ENCODE measurements at places on chromosomes 11 and 22.

DNA sequence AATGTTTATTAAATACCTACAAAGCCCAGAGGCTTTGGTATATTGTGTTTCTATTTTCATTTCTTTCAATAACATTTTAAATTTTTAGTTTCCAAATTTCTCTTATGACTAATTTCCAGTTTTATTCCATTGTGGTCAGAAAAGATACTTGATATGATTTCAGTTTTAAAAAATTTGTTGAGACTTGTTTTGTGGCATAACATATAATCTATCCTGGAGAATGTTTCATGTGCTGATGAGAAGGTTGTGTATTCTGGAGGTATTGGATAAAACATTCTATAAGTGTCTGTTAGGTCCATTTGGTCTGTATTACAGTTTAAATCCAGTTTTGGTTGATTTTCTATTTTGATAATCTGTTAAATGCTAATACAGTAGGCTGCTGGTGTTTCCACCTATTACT, 9.8 kb upstream of the RAG1 start:
- DNase-seq: no peak

GRCh38 chr11:44608651-44608990, 43.2 kb downstream of the CD82 start:
- DNase-seq: no peak

GRCh38 chr11:12693479-12694182, 19.4 kb downstream of the TEAD1 start:
- DNase-seq: no peak

DNA sequence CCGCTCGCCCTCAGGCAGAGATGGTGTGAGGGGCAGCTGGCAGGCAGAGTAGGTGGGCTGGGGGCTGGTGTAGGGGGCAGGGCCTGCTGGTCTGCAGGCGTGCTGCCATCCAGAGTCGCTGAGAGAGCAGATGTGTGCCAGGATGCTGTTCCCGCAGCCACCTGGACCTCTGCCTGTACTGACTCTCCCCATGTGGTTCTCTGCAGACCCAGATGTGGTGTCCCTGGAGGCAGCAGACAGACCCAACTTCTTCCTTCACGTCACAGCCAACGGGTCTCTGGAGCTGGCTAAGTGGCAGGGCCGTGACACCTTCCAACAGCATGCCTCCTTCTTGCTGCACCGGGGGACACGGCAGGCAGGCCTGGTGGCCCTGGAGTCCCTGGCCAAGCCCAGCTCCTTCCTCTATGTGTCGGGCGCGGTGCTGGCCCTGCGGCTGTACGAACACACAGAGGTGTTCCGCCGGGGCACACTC, 58.6 kb downstream of the OTOG start:
- DNase-seq: no peak

DNA sequence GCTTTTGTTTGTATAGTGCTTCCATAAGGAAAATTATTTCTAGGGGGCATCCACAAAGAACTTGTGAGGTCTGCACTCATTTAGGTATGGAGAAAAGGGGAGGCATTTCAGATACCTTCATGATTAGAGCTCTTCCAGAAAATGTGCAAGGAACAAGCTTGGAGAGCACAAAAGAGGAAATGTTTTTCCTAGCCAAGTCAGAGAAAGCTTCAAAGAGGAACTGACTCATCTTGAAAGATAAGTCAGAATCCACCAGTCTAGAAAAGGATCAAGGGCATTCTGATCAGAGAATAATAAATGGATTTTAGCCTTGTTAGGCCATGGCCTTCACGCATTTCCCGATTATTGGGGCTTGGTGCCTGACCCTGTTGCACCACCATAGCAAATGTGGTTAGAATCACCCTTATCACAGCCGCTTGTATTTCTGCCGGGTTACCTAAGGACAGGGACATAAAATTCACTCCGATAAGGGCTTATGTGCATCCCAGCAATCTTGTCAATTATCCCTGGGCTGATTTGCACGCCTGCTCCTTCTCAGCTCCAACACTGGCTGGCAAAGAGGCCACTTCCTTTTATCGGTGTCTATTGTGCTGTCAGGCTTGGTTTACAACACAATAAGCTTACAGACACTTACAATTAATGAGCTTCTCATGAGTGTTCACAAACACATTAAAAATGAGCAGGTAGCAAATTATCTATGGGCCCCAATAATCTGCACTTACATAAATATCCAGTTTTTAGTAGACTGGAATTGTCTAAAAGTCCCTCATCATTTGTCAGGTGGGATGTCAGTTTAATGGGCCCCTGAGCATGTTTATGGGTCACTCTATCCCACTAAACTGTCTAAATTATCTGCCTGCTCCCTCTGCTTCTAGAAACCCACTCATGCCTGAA, 613.5 kb downstream of the SOX6 start:
- DNase-seq: peak; percentile 70

Measured in NCI-H774 (cell line).